Activated CD8-positive, alpha-beta memory T cell treated with anti-CD3 and anti-CD28 coated beads for 4 hours (primary cell): ENCODE measurements at places on chromosomes 5 and 9.

DNA sequence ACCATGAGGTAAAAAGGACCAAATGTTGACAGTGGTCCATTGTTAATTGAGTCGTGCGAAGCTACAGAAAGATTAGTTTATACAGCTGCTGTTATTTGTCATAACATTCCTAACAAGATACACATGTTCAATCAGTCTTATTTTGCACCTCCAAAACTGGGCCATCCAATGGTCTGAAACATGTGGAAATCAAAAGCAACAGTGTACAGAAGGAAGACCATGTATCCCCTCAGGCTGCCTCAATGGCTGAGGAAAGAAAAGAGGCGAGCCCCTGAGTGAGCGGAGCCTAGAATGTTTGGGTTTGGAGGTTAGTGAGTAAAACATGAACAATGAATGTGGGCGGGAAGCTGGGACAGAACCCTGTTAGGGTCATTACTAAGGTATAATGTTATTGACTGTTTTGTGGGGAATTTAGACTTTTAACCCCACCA is 35.6 kb downstream of the NFIB start:
- no peak for DNase-seq

- DNase-seq, result no peak
These were observed 72.7 kb downstream of the FAM78A start for GRCh38 chr9:131203431-131204218.

- DNase-seq, result no peak
These were observed at the start of gene ENTPD2 for GRCh38 chr9:137053944-137054931. ENTPD2 (minus strand) TSS chr9:137054061; CDS start chr9:137053997, 64 bp downstream.

- DNase-seq, result no peak
These were observed 2.8 kb upstream of the PARP8 start for GRCh38 chr5:50663636-50664035.

DNA sequence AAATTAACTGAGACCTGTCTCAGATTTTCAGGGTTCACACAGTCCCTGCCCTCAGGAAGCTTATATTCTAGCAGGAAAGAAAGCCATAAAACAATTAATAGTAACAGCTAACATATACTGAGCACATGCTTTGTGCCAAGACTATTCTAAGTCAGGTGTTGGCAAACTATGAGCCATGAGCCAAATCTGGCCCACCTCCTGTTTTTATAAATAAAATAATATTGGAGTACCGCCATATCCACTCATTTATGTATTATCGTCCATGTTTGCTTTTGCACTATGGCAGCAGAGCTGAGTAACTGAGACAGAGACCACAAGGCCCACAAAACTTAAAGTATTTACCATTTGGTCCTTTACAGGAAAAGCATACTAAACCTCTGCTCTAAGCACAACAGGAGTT is 83.3 kb upstream of the TRIO start:
- DNase-seq, result no peak

DNA sequence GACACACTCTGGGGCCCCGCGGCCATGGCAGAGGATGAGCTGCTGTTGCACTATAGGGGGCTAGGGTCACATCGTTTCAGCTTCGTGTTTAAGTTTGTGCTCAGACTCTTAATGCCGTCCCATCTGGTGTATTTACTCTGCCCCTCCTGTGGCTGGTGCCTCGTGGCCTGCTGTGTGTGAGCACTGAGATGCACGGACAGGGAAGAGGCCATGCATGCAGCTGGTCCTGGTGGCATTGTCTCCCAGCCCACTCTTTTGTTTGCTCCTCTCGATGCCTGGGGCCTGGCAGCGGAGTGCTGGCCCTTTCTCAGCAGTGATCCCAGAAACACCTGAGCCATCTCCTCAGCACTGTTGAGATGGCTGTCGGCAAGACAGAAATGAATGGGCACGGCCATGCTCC is 30.0 kb upstream of the PHF2 start:
- no peak for DNase-seq
